ENCODE measurements at places on chromosomes 3 and 15. TPM values are rescaled to one million over a fixed set of nuclear protein-coding genes. Genes with fewer than 3 reads are reported as not detected.

Gene SLC9A9
- 13.8 TPM for total RNA-seq

GRCh38 chr3:20190991-20191390, 5.0 kb upstream of the SGO1 start:
- no peak overlapping the region for H3K27ac ChIP-seq
- no peaks in the 10 kb centered on the region for H3K27me3 ChIP-seq
- H3K4me1 ChIP-seq, result peaks cover 4% of the 10 kb centered on the region
- no peak overlapping the region for H3K4me3 ChIP-seq

- no peak for DNase-seq
- no peaks in the 10 kb centered on the region for H3K4me1 ChIP-seq
- no peaks in the 10 kb centered on the region for H3K36me3 ChIP-seq
These were observed 262.7 kb downstream of the CHL1 start for GRCh38 chr3:459311-459670.

Gene CSPG5
- total RNA-seq, result 0.40 TPM

DNA sequence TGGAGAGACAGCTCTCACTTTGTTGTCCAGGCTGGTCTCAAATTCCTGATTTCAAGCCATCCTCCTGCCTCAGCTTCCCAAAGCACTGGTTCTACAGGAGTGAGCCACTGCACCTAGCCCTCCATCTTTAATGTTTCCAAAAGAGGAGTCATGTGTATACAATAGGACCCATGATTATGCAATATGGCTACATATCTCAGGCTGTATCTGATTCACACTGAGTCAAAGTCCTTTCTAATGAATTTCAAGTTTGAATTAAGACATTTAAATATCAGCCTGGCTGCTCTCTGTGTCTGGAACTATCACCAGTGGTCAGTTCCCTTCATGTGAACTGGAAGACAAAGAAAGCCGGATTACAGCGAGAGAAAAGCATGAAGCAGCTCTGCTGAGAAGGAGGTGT, 90.5 kb downstream of the MINAR1 start:
- H3K36me3 ChIP-seq, result no peaks in the 10 kb centered on the region
- no peak for DNase-seq
- no peaks in the 10 kb centered on the region for H3K4me1 ChIP-seq
- H3K27me3 ChIP-seq, result peaks cover 5% of the 10 kb centered on the region
- no peak overlapping the region for H3K27ac ChIP-seq

DNA sequence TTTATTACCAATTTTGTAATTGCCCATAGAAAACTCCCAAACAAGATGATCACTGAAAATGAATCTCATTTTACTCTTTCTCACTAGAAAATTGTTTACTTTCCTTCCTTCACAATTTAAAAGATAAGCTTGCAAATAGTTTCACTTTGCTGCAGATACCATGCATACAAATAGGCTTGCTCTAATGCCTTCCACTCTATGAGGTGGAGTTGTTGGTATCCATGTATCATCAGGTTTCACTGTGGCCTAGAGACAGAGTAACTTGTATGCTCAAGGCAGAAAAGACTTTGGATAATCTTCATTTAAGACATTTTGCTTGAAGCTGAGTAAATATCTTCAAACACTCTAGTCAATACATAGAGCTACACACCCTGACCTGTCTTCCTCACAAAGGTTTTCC, 60.8 kb downstream of the RYK start:
- H3K36me3 ChIP-seq, result peaks cover 2% of the 10 kb centered on the region
- no peaks in the 10 kb centered on the region for H3K27me3 ChIP-seq
- H3K4me1 ChIP-seq, result no peaks in the 10 kb centered on the region
- DNase-seq, result no peak
- H3K27ac ChIP-seq, result no peak overlapping the region
- H3K4me3 ChIP-seq, result no peak overlapping the region

DNA sequence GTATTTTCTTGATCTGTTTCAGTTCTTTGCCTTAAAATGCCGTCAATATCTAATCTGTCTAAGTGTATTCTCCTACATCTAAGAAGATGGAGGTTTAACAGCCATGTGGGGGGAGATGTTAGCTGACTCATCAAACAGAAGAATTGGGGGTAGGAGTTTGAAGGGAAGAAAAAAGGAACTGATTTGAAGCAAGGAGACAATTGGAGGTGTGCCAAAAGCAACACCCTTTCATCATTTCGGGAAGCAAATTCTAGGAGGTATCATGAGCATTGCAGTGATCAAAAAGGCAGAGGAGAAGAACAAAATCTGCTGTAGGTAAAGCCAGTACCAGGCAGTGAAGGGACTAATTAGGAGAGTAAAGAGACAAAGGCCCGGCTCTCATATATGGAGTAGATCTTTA, 337.3 kb upstream of the TBC1D5 start:
- no peaks in the 10 kb centered on the region for H3K4me1 ChIP-seq
- H3K4me3 ChIP-seq, result no peak overlapping the region
- H3K36me3 ChIP-seq, result no peaks in the 10 kb centered on the region
- DNase-seq, result no peak

GRCh38 chr3:193832833-193833413, 239.9 kb downstream of the OPA1 start:
- DNase-seq, result no peak
- peaks cover 2% of the 10 kb centered on the region for H3K27me3 ChIP-seq
- no peak overlapping the region for H3K27ac ChIP-seq
- H3K4me3 ChIP-seq, result no peak overlapping the region

Gene IL16
- total RNA-seq, result 239 TPM

GRCh38 chr3:69324362-69325025, 61.4 kb downstream of the FRMD4B start:
- DNase-seq, result no peak
- H3K4me3 ChIP-seq, result no peak overlapping the region
- no peaks in the 10 kb centered on the region for H3K27me3 ChIP-seq
- H3K4me1 ChIP-seq, result peaks cover 39% of the 10 kb centered on the region
- no peaks in the 10 kb centered on the region for H3K36me3 ChIP-seq

DNA sequence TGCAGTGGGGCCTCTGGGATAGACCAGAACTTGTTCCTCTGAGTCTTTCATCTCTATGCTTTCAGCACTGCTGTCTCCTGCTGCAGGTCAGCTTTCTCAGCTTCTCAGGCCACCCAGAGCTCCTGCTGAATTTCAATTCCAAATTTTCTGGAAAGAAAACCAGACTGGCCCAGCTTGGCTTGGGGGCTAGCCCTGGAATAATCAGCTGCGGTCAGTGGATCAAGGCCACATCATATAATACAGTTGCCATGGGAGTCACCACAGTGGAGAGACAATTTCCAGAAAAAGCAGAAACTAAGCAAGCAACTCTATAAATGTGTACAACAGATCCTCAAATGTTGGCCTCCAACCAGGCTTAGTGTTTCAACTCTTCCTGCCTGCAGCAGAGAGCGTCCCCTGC, 91.1 kb upstream of the SLC24A5 start:
- H3K4me1 ChIP-seq, result no peaks in the 10 kb centered on the region
- no peaks in the 10 kb centered on the region for H3K36me3 ChIP-seq
- no peak for DNase-seq
- H3K27me3 ChIP-seq, result peaks cover 7% of the 10 kb centered on the region

Data from activated CD4-positive, alpha-beta T cell treated with anti-CD3 and anti-CD28 coated beads, Interleukin-2, amount 10 ng/mL, durations not matched to agents 7 days and 5 days (primary cell).